A549 treated with ZK216348 at 1 μM for 4 hours (cell line): ENCODE measurements at places on chromosomes 5 and 9. TPM values are rescaled to one million over a fixed set of nuclear protein-coding genes. Genes with fewer than 3 reads are reported as not detected.

The KIF20A gene
- total RNA-seq = 44.6 to 48.6 TPM (median 46.7 TPM) in 5 replicates

The ADAMTS16 gene
- total RNA-seq = 1.3 to 2.3 TPM (median 1.4 TPM) in 5 replicates

The UGT3A1 gene
- total RNA-seq = not detected in 5 replicates

The NFIL3 gene
- 9.8 to 13.4 TPM (median 11.1 TPM) in 5 replicates for total RNA-seq

The DMRT3 gene
- total RNA-seq = not detected in 5 replicates

The PCDHB13 gene
- total RNA-seq = 0.06 to 0.20 TPM (median 0.08 TPM) in 4 of 5 replicates, not detected in the other

The KDM3B gene
- 40.6 to 45.8 TPM (median 42.9 TPM) in 5 replicates for total RNA-seq

The PCDHA7 gene
- total RNA-seq = 0.06 to 0.21 TPM (median 0.13 TPM) in 5 replicates

The C1QTNF3 gene
- 0.09 to 0.33 TPM (median 0.13 TPM) in 4 of 5 replicates, not detected in the other for total RNA-seq

The LPAR1 gene
- 17.0 to 23.1 TPM (median 21.3 TPM) in 5 replicates for total RNA-seq

The CCNI2 gene
- 0.06 to 0.09 TPM in 2 of 5 replicates, not detected in the others for total RNA-seq

The GARNL3 gene
- total RNA-seq = 1.8 to 3.3 TPM (median 2.8 TPM) in 5 replicates

The LMX1B gene
- total RNA-seq = 0.67 to 2.4 TPM (median 1.8 TPM) in 5 replicates

The TIMD4 gene
- 0.85 to 1.7 TPM (median 1.4 TPM) in 5 replicates for total RNA-seq

The FBN2 gene
- 12.9 to 22.2 TPM (median 18.6 TPM) in 5 replicates for total RNA-seq

The NUTM2G gene
- not detected in 5 replicates for total RNA-seq

The SLC6A7 gene
- 0.04 TPM in 2 of 5 replicates, not detected in the others for total RNA-seq

The OTP gene
- 0.07 to 0.16 TPM (median 0.11 TPM) in 5 replicates for total RNA-seq

The SLC1A1 gene
- total RNA-seq = 0.89 to 1.6 TPM (median 1.3 TPM) in 5 replicates

The ANP32B gene
- total RNA-seq = 299 to 372 TPM (median 318 TPM) in 5 replicates

The GPR151 gene
- total RNA-seq = not detected in 5 replicates

The C5orf52 gene
- total RNA-seq = not detected in 5 replicates

The TAF1L gene
- total RNA-seq = 0.02 TPM in 1 of 5 replicates, not detected in the others

The NCBP1 gene
- total RNA-seq = 23.7 to 31.7 TPM (median 26.5 TPM) in 5 replicates

The SMARCA2 gene
- total RNA-seq = 24.7 to 41.6 TPM (median 27.5 TPM) in 5 replicates

The DBH gene
- total RNA-seq = not detected in 5 replicates

The IL13 gene
- total RNA-seq = 0.13 TPM in 1 of 5 replicates, not detected in the others

The CDC25C gene
- 10.3 to 13.5 TPM (median 10.6 TPM) in 5 replicates for total RNA-seq

The TAF11L7 gene
- total RNA-seq = not detected in 5 replicates

The SPAG8 gene
- total RNA-seq = 0.32 to 0.72 TPM (median 0.56 TPM) in 4 of 5 replicates, not detected in the other

The NIPAL4 gene
- 9.6 to 14.1 TPM (median 11.5 TPM) in 5 replicates for total RNA-seq

The GADD45G gene
- 0.31 to 0.53 TPM (median 0.37 TPM) in 4 of 5 replicates, not detected in the other for total RNA-seq
